ENCODE measurements at places on chromosomes 11 and 22.

GRCh38 chr11:102422817-102423712 is 29.5 kb downstream of the TMEM123 start:
- DNase-seq: no peak

GRCh38 chr11:117929916-117930570 is 841 bp upstream of the TMPRSS13 start:
- no peak for DNase-seq

DNA sequence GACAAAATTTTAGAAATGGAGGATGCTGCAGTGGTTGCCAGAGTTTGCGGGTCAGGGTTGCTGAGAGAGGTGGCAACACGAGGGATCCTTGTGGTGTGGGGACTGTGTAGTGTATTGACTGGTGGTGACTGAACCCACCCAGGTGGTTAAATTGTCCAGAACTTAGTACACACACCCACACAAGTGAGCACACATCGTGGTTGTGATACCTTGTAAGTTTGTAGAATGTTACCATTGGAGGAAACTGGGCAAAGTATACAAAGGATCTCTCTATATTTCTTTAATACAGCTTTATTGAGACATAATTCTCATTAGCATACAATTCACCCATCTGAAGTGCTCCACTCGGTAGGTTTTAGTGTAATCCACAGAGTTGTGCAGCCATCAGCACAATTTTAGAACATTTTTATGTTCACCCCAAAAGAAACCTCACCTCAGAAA is 56.1 kb downstream of the MED15 start:
- no peak for DNase-seq

DNA sequence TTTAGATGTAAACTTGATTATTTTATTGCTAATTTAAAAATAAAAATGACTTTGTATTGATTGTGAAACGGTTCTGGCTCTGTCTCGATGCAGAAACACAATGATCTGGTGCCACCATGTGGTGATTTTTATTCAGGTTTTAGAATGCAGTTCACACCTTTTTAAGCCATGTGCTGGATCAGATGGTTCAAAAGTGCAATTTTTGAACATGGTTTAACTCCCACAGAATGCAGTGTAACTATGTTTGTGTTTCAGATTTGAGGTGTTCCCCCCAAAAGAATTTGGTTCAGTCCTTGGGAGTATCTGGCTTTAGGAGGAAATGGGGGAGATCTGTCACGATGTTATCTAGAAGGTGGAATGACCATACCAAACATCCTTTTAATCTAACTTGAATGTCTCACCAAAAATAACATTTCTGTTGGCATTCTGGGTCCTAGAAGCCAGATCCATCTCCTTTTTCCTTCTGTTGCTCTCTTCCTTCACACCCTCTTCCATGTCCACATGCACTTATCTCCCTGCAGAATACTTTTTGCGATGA is 7.9 kb downstream of the MRPL16 start:
- no peak for DNase-seq

- DNase-seq: no peak
Measured at GRCh38 chr11:69365558-69365957, 71.6 kb downstream of the MYEOV start.

- DNase-seq: no peak
Measured at GRCh38 chr11:67486481-67487195, 3.8 kb downstream of the AIP start.

GRCh38 chr22:24350627-24351026 is 76.8 kb upstream of the ADORA2A start:
- no peak for DNase-seq

DNA sequence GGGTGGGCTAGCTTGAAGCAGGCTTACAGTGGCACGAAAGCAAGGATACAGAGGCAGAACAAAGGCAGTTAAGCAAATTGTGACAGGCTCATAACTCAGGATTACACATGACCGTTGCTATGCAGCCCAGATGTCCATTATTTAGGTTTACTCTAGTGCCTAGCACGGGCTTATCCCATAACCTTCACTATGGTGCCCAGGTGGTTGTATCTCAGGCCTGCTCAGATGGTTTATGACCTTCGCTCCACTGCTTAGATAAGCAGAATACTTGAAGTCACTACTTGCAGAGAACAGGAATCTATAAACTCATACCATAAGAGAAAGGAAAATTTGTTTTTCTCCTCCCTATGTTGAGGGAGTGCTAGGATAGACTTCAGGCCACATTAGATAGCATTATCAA is 9.0 kb downstream of the OR6M1 start:
- DNase-seq: no peak

GRCh38 chr11:87879118-87879517 is 296.1 kb downstream of the RAB38 start:
- DNase-seq: no peak

DNA sequence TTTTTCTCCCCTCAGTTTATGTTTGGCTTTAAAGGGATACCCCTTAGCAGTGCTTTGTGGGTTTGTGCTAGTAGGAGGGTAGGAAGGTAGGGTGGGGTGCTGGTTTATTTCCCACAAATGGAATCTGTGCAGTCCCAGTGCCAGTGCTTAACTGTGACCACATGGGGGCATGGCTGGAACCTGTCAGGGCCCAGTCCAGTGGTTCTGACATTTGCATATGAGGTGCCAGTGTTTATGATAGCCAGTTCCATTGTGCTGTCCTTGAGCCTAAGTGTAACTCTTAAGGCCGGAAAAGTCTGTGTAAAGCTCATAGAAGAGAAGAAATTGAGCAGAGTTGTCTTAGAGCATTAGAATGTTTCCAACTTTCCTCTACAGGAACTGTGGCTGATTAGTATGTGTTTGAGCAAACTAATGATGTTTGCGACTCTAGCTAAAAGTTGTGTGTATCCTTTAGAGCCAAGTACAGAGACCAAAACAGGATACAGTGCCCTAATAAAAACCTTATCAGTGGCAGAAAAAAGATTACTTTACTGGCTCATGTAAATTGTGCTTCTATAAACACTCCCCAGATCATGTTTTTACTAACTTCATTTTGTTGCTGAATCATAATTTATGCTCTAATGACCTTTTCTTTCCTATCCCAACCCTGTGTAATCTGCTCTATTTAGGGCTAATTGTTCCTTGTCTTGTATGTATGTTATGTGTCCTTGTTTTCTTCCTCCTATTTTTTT is 38.1 kb downstream of the DIXDC1 start:
- no peak for DNase-seq

DNA sequence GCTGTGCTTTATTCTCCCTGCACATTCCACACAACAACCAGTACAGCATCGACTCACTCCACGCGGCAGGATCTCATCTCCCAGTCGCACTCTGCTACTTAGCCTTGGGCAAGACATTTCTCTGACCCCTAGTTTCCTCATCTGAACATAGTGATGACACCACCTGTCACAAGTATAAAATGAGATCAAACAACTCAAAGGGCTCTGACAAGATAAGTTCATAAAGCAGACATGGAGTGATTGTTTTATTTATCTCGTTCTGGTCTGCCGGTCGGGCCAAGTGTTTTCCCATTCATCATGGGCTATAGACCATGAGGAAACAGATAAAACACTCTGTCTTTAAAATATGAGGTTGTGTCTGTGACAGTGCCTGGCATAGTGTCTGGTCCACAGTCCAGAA is 35.0 kb downstream of the DSCAML1 start:
- no peak for DNase-seq

- no peak for DNase-seq
Measured at GRCh38 chr11:79236541-79236971, 204.3 kb downstream of the TENM4 start.

DNA sequence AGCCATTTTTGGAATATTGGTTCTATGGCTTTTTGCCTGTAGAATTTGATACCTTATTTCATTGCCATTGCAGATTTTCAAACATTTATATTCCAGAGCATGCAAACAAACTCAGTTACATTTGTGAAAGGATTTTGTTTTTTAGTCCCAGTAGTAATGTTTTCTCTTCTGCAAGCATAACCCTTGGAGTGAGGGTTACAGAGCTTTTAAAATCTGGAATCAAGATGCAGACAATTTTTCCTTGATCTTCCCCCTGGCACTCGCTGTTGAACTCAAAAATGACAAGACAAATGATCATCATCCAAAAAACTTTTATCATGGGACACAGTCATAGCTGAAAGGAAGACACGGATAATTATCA is 20.8 kb downstream of the BBOX1 start:
- no peak for DNase-seq

GRCh38 chr22:36244522-36245391 is 5.4 kb upstream of the APOL2 start:
- DNase-seq: no peak

- DNase-seq: no peak
Measured at GRCh38 chr11:44725757-44726282, 942 bp upstream of the TSPAN18 start.

DNA sequence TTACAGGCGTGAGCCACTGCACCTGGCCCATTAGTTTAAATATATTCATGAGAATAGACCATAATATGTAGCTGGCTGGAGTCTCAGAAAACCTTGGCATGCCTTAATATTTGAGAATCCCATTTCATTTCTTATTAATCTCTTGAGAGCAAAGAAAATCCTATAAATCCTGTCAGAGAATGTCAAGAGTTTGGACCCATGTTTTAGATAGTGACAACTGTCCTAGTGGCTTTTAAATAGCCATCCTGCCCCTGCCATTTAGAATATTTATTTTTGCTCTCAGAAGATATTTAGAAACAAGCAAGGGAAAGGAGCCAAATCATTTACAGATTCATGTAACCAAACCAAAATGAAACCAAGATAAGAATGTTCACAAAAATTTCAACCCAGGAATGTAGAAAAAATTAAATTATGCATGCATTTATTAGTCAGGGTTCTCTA is 107.2 kb downstream of the SWAP70 start:
- DNase-seq: no peak

DNA sequence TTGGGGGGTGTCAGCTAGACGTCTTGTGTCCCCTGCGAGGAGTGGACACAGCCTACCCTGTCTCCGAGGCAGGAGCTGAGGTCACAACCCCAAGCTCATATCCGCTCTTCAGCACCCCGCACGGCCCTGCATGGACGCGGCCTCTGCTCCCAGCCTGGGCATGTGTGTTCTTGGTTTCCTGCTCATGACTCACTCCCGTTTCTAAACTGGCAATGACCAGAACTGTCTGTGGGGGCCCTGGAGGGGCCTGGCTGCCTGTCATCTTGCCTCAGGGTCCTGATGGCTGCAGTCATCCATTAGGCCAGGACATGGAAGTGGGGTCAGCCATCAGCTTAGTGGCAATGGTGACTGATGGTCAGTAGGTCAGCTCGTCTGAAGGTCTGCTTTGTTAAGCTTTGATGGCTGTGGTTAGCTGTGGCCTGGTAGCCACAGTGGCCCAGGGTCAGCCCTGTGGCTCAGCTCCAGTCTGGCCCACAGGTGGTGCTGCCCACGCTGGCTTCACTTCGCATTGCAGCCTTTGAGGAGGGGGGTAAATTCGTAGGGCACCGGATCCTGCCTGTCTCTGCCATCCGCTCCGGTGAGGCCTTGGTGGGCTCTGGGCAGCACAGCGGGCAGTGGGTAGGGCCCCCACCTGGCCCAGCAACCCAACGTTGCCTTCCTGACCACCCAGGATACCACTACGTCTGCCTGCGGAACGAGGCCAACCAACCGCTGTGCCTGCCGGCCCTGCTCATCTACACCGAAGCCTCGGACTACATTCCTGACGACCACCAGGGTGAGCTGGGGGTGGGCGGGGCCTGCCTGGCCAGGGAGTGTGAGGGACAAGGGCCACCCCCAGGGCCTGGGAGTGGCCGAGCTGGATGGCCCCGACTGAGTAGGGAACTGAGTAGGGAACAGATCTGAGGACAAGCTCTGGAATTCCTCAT is 12.0 kb downstream of the PLCB3 start:
- DNase-seq: no peak

GRCh38 chr11:96317571-96317970 is 25.4 kb downstream of the MAML2 start:
- no peak for DNase-seq

DNA sequence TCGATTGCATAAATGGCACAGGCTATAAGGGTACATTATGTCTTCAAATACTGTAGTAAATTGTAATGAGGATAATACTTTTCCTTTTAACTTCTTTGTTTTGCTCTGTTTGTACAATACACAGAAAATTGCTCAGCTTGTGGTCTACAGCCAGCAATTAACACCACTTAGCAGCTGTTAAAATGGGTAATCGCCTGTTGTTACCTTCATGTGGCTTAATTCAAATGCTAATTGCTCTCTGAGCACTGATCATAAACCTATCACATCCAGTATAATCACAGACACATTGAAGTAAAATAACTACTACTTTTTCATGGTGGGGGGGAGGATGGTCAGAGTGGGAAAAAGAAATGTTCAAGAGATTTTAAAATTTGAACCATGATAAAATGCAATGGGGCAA is 1164.1 kb upstream of the CNTN5 start:
- DNase-seq: no peak

DNA sequence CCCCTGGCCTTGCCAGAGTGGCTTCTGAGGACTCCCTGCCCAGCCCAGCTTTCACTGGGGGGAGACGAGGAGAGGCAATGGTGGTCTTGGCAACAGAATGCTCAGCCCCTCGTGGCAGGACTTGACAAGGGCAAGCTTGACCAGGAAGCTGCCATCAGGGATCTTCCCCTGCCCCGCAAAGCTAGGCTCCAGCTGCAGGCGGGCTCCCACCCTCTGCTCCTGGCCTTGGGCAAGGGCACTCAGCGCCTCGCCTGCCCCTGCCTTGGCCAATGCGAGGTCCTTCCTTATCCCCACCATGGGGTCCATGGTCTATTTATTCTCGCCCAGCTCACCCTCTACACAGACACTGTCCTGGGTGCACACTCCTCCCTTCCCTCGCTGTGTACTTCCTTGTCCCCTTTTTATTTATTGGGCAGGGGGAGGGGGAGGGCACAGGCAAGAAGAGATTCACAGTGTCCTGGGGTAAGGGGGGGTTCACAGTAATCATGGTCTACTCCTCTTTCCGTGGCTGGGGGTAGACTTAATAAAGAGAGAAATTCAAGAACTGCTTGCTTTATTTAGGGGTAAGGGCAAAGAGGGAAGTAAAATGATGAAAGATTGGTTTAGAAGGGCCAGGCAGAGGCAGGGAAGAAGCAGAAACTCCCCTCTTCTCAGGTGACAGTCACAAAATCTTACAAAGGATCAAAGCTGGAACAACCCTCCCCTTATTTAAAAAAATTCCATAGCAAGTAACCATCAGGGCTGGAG is 1.6 kb downstream of the GPHA2 start:
- DNase-seq: no peak

All from substantia nigra (tissue), 51 donors.